ENCODE measurements at places on chromosomes 12 and 14. TPM values are rescaled to one million over a fixed set of nuclear protein-coding genes. Genes with fewer than 3 reads are reported as not detected.

Gene OR4Q3
- total RNA-seq: not detected

Gene HVCN1
- 29.2 TPM for total RNA-seq

Gene STRN3
- total RNA-seq: 32.8 TPM

Gene ETFBKMT
- total RNA-seq: 4.0 TPM

Gene CCDC63
- not detected for total RNA-seq

Gene GTF2A1
- total RNA-seq: 26.1 TPM

Gene INHBC
- total RNA-seq: not detected

Gene STXBP6
- total RNA-seq: 29.4 TPM

GRCh38 chr12:82651489-82651888 is 35.2 kb upstream of the TMTC2 start:
- no peak for DNase-seq

GRCh38 chr14:84825481-84826251 is 704.3 kb upstream of the FLRT2 start:
- no peak for DNase-seq

- peak; percentile 70 for DNase-seq
Measured at GRCh38 chr12:56221232-56221756, 428 bp downstream of the RNF41 start.

- no peak for DNase-seq
Measured at GRCh38 chr14:53947452-53948204, 9.0 kb downstream of the BMP4 start.

DNA sequence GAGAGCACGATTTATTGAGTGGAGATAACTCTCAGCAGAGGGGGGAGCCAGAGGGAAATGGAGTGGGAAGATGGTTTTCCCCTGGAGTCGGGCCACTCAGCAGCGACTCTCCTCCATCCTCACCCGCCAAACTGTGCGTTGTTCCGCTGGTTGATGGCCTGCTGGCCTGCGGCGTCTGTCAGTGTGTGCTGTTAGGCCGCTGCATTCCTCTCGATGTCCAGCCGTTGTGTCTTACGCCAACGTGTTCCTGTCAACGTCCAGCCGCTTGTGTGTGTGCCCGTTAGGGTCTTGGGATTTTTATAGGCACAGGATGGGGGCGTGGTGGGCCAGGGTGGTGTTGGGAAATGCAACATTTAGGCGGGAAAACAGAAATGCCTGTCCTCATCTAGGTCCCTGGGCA is 69.2 kb downstream of the PTPRQ start:
- DNase-seq: no peak

- no peak for DNase-seq
Measured at GRCh38 chr12:48194799-48195201, 8.3 kb downstream of the OR10AD1 start.

- DNase-seq: no peak
Measured at GRCh38 chr12:57133013-57133569, 4.8 kb downstream of the LRP1 start.

- DNase-seq: no peak
Measured at GRCh38 chr14:84028080-84028604, 1501.8 kb upstream of the FLRT2 start.

DNA sequence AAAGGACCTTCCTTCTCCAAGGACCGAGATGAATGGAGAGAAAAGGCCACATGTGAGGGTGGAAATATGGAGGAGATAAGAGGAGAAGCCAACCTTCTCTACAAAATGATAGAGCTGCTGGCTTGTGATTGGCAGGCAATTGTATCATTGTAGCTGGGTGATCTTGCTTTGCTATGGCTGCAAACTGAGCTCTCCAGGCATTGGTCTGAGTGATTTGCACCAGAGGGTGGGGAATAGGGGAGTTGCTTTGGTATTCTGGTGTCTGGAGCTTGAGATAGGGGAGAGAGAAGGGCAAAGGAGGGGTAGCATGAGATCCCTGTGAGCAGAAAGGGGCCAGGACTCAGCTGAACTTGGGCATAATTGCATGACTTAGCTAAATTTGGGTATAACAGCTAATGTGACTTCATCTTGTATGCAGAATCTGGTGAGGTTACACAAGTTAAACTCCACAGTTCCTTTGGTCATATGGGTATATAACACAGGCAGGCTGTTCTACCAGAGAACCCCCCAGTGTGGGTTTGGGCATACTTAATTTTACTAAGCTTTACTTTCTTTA is 72.0 kb downstream of the FOS start:
- DNase-seq: no peak

DNA sequence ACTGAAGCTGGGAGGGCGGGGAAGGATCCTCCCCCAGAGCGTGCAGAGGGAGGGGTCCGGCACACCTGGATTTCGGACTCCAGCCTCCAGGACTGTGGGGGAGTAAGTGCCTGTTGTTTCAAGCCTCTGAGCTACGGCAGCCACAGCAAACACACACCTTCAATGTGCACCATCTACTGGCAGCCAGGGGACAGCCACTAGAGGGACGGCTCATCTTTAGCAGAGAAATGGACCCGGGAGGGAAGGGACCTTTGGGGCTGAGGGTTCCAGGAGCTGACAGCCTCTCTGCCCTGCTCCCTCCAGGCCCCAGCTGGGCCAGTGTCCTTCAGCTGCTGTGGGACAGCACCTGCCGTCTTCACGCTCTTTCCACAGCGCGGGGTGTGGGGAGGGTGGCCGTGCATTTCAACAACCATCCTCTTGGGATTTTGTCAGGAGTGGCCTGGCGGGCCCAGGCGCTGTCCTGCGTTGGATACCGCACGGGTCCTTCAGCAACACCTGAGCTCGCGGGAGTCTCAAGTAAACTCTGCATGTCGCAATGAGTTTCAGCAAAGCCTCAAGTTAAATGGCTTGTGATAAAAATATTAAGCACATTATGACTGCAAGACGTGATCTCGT is 209.2 kb upstream of the C14orf180 start:
- DNase-seq: peak; percentile 37

DNA sequence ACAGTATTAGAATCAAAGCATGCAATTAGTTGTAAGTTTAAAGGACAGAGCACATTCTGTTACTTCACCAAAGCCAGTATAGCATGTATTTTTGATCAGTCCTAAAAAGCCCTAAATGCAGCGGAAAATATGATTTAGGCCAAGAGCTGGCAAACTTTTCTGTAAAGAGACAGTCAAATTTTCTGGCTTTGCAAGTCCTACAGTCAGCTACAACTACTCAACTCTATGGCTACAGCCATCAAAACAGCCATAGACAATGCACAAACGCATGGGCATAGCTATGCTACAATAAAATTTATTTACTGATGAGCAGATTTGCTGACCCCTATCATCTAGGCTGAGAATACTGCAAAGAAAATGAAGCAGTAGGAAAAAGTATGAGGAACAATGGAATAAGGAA is 52.9 kb downstream of the ATXN2 start:
- DNase-seq: no peak

DNA sequence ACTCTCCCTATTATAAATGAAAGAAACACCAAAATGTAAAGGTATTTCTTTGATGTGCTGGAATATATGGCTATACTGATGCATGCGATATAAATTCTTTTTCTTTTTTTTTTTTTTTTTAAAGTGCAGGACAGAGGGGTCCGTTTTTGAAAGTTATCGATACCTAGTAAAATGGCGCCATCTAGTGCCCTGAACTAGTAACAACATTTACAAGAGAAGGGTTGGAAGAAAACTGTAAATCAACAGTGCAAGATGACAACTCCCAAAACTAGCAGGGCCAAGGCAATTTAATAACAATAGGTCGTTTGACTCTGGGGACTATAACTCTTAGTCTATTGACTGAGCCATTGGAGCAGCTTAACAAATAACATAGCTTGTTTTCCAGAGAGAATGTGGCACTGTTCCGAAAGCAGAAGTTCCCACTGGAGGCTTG is 137.7 kb downstream of the SPTSSA start:
- DNase-seq: no peak

DNA sequence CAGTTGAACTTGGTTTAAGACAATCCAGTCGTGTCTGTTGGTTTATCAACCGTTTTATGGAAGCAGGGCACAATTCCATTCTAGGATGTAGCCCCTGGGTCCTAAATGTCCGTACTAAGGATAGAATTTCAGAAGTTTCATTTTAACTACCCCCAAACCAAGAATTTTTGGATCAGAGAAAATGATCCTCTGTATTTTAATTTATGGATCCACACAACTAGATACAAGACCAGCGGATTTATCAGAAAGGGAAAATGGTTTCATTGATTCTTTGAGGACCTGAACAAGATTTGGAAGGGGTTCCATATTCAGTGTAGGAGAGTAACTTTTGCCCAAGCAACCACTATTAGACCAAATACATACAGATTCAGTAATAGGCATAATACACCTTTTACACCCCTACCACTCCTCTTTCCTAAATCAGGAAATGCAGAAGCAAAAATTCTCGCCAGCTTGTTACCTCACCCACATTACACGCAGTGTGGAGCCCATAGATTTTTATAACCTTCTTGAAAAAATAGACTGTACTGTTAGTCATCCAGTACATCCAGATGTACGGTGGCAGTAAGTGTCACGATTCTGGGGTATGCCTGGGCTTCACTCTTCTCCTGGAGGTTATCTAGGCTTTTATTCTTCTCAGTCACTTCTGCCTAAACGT is 1.4 kb upstream of the FBXL14 start:
- DNase-seq: no peak

GRCh38 chr12:70260646-70261045 is 17.4 kb downstream of the CNOT2 start:
- no peak for DNase-seq

DNA sequence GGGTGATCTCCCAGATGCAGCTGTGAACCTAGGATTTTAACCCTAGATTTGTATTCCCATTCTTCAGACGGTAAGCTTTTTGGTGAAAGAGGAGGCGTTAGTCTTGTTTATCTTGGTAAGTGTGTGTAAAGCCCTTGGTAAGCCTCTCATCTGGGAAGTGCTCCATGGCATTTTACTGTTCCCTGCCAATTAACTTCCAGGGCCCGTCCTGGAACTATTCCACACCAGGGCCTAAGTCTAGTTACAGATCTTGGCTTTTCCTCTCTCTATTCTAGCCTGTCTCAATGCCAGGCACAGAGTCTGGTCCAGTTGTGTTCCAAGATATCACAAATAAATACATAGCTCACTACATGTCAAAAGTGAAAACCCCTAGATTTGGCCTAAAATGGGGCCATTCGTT is 42.4 kb downstream of the YEATS4 start:
- no peak for DNase-seq

DNA sequence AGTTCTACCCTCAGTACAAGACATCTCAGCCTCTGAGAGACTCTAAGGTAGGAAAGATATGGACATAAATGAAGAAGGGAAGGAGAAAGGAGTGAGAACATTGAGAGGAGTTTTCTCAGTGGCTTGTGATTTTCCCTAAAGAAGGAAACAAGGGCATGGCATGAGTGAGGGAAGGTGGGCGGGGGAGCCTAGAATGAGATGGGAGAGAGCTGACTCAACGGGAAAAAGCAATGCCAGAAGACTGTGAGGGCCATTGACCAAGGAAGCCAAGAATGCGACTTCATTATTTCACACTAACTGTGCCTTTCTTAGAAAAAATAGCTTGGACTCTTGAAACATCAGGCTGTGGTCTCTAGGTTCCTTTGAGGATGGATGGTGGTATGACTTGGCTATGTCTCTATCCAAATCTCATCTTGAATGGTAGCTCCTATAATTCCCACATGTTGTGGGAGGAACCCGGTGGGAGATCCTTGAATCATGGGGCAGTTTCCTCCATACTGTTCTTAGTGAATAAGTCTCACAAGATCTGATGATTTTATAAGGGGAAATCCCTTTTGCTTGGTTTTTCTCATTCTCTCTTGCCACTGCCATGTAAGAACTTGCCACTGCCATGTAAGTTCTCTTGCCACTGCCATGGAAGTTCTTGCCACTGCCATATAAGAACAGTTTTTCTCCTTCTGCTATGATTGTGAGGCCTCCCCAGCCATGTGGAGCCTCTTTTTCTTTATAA is 279.6 kb downstream of the NUAK1 start:
- no peak for DNase-seq

GRCh38 chr14:80584744-80585505 is 356.6 kb downstream of the CEP128 start:
- no peak for DNase-seq

DNA sequence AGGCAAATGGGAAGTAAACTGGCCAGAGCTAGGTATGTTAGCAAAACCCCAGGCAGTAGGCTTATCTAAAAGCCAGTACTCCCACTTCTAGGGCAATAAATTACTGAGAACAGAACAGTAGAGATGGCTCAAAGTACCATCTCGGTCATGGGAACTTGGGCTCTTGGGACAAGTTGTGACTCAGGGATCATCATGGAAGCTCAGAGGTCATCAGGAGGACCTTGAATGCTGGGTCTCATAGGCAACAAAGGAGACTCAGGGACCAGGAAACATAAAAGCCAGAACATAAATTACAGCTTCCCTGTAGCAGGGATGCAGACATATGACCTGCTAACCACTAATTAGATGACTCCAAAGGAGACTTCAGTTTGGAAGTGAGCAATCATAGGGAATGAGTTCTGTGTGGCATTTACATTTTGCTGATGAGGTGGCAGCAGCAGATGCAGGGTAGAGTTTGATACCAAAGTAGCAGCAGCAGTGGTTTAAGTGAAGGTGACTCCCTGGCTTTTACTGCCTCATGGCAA is 97.6 kb upstream of the SCAF11 start:
- no peak for DNase-seq

GRCh38 chr12:80178846-80179245 is 79.5 kb downstream of the OTOGL start:
- DNase-seq: no peak

- DNase-seq: peak; percentile 60
Measured at GRCh38 chr12:3436461-3437065, 54.4 kb upstream of the PRMT8 start.

GRCh38 chr14:57811998-57812546 is 53.8 kb downstream of the SLC35F4 start:
- DNase-seq: no peak

DNA sequence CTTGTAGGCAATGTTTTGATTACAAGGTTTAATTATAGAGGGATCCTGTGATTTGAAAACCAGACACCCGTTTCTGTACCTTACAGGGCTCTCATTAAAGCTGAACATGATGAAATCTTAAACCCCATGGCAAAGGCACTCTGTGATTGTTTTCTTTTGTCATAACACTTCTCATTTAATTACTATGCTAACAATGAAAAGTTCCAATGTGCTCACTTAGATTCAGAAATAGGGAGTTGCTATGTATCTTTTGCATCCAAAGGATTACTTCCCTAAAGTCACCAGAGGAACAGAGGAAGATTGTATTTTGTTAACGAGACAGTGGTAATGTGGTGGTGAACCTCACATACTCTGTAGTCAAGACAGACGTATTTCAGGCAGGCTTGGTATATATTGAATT is 81.5 kb upstream of the MYF6 start:
- no peak for DNase-seq

DNA sequence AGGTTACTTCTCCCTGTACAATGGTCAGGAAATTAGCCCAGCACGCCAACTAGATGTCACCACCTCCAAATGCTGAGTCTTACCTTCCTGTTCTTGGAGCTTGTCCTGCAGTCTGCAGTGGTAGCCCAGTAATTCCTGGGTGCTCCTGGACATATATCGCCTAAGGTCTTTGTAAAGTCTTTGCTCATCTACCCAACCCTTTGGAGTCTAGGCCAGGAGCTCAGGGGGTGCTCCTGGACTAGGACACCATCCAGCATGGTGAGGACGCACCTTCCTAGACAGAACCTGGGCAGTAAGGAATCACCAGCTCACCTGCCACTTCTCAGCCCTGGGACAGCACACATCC is 569 bp downstream of the SERPINA10 start:
- no peak for DNase-seq

- no peak for DNase-seq
Measured at GRCh38 chr14:104699426-104699748, 10.0 kb downstream of the INF2 start.
